ENCODE measurements at places on chromosomes 7 and 10.

- DNase-seq: peak; percentile 8
These were observed 25.2 kb downstream of the ASZ1 start for GRCh38 chr7:117402109-117402508.

DNA sequence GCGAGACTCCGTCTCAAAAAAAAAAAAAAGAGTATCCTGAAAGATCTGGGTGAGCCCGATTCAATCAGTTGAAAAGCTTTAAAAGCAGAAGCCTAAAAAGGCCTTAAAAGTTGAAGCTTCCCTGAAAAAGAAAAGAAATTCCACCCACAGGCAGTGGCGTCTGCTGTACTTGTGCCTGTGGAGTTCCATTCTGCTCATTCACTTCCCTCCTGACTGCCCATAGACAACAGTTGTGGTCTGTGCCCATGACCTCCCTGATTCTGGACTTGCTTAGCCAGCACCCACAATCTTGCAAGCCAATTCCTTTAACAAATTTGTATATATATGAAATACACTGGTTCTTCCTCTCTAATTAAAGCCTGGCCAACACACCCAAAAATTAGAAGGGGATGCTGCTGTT lies 141.7 kb downstream of the DLG5 start:
- no peak for DNase-seq

GRCh38 chr10:113515601-113516000 lies 37.3 kb upstream of the HABP2 start:
- no peak for DNase-seq

DNA sequence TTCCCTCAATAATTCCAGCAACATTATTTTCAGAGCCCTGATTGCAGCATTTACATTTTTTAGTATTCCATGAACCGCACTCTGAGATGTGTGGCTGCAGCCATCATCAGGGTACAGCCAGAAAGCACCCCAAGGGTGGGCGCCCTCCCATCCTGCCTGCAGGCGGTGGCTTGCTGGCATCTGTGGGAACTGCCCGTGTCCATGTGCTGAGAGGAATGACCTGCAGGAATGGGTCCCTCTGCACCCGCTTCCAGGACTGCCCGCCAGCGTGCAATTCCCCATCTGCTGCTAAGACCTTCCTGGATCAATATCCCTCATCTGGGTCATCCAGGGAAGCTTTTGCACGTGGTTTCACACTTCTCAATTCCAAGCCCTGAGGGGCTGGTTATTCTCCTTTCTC lies 32.8 kb upstream of the NUB1 start:
- no peak for DNase-seq

DNA sequence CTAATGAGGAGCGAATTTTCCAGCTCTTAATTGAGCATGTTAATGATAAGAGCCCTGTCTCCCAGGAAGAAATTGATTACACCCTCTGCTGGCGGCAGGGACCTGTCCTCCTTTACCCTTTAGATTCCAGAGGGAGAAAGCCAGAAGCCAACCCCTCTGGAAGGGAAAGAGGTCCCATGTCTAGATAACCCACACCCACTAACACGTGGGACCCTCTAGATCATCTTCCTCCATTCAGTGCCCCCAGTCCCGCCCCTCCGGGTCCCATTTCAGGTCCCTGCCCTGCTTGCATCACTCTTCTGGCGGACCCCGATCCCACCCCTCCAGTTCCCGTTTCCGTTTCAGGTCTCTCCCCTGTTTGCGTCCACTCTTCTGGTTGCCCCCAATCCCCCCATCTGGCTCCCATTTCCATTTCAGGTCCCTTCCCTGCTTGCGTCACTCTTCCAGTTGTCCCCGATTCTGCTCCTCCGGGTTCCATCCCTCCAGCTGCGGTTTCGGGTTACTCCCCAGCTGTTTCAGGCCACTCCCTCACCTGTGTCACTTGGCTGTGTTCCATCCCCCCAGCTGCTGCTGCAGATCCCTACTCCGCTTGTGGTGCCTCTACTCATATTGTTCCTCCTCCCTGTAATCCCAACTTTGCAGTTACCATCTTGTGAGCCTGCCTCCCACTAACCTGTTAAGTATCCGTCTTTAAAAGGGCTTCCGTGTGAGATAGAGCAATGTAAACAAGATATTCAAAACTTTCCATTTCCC lies 202.4 kb downstream of the SH2D4B start:
- peak; percentile 62 for DNase-seq

All from SJCRH30 (cell line).